ENCODE measurements at places on chromosomes 7 and 10.

- DNase-seq: no peak
Observed at GRCh38 chr7:157661611-157661975, 324.8 kb downstream of the DNAJB6 start.

GRCh38 chr7:156123362-156123761 lies 311.1 kb upstream of the SHH start:
- no peak for DNase-seq

- DNase-seq: no peak
Observed at GRCh38 chr7:139330333-139331030, 10.7 kb upstream of the FMC1 start.

DNA sequence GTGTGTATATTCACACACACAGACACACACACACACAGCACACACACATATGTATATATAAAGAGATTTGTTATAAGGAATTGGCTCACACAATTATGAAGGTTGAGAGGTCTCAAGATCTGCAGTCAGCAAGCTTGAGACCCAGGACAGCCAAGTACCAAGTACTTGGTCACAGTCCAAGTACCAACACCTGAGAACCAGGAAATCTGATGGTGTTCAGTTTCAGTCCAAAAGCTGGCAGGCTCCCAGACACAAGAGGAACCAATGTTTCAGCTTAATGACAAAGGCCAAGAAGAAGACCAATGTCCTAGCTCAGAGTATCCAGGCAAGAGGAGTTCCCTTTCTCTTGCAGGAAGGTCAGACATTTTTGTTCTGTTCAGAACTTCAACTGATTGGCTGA lies 780.2 kb downstream of the MAGI2 start:
- DNase-seq: no peak

- DNase-seq: no peak
Observed at GRCh38 chr10:4475827-4476490, 350.0 kb upstream of the AKR1E2 start.

DNA sequence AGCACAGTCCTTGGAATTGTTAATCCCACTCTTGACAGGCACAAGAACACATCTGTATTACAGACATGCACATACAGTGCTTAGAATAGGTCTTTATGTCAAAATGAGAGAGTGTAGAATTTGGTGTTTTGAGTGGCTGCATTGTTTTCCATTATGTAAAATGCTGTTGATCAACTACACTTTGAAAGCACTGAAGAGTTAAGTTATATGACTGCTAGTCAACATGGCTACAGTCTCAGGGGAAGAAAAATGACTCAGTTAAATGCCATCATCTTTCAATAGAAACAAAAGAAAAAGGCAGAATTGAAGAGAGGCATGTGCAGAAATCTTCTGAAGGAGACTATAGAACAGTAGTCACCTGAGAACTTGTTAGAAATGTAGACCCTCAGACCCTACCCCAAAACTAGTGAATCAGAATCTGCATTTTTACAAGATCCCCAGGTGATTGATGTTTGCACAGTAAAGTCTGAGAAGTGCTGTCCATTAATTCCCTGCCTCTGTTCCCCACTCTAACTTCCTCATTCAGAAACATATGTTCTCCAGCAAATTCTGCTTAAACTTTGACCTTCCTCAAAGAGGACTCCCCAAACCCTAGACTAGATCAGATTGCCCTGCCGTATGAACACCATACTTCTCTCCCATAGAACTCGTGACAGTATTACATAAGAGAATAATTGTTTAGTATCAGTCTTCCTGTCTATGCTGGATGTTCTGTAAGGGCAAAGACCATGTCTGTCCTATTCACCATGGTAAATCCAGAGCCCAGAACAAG lies 16.0 kb downstream of the SND1 start:
- no peak for DNase-seq

GRCh38 chr10:52517012-52517411 lies 202.9 kb downstream of the DKK1 start:
- DNase-seq: no peak

- DNase-seq: no peak
Observed at GRCh38 chr7:47294556-47295222, 287.2 kb downstream of the TNS3 start.

GRCh38 chr7:86931439-86931838 lies 128.0 kb downstream of the ELAPOR2 start:
- DNase-seq: no peak
